ENCODE measurements at places on chromosomes 6 and 20.

GRCh38 chr6:162345051-162345511 lies 382.5 kb downstream of the PRKN start:
- no peak for DNase-seq

DNA sequence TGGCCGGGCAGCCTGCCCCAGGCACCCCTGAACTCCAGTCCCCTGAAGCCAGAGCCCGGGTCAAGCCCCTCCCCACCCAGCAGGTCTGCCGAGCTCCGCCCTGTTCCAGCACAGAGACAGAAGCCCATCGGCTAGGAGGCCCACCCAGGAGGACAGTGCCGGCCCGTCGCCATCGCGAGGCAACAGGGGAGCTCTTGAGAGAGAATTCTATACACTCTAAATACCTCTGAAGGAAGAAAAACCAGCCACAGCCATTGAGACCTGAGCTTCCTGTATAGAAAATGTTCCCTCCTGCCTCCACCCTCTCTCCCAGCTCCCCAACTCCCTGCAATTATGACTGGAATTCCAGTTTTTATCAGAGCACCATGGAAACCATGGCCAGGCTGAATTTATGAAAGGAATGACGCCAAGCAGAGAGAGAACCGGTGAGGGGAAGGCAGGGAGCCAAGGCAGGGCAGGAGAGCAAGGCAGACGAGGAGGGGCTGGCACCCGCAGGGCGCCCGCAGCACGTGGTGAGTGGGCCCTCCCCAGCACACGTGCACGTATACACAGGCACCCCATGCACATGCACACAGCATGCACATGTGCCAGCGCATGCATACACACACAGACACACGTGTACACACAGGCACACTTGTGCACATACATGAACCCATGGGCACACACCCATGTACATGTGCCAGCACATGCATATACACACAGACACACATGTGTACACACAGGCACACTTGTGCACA lies 27.6 kb upstream of the MRGBP start:
- DNase-seq = no peak

- DNase-seq = no peak
Observed at GRCh38 chr20:10781526-10781925, 107.7 kb upstream of the JAG1 start.

- no peak for DNase-seq
Observed at GRCh38 chr6:144263786-144264185, 21.3 kb upstream of the UTRN start.

DNA sequence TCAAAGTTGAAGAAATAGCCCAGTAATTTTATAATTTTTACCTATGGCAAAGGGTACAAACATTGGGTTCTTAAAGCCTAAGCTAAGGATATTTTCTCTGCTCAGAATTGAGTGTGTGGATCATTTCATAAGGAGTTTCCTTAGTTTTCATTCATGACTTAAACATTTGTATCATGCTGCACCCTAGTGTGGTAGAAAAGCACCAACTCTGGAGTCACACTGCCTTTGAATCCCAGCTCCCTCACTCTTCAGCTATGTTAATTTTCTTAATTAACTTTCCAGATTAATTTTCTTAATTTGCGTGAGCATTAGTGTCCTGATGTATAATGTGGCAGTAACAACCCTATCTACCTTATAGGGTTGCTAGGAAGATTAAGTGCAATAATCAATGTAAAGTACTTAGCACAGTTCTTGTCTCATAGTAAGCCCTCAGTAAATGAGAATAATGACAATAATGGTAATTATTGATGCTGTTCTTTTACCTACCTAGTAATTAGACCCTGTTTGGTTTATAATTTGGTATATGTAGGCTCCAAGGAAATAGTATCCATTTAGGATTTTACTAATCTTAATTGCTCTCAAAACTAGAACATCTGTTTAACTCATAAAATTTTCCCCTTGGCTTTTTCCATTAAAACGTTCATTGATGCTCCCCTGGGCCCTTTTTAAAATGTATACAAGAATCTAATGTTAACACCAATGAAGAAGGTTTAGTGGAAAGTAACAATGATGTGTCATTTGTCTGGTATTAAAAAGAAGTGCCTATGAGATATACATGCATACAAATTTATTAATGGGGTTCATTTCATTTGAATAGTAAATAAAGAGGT lies 31.6 kb downstream of the DSE start:
- DNase-seq = no peak

- DNase-seq = no peak
Observed at GRCh38 chr6:16344756-16345155, 106.4 kb downstream of the GMPR start.

- DNase-seq = no peak
Observed at GRCh38 chr6:12490351-12490903, 200.3 kb downstream of the EDN1 start.

- DNase-seq = no peak
Observed at GRCh38 chr6:125953502-125953875, 3.1 kb upstream of the HINT3 start.

All from activated naive CD4-positive, alpha-beta T cell (primary cell).